ENCODE measurements at places on chromosomes 11 and 22. TPM values are rescaled to one million over a fixed set of nuclear protein-coding genes. Genes with fewer than 3 reads are reported as not detected.

Gene TIGD3
- total RNA-seq = 0.86 TPM

Gene FAM111B
- 7.6 TPM for total RNA-seq

Gene NUDT22
- total RNA-seq = 33.5 TPM

Gene PHLDB1
- 10.5 TPM for total RNA-seq

Gene OR5T1
- total RNA-seq = not detected

Gene TBX10
- total RNA-seq = not detected

Gene PNPLA5
- total RNA-seq = 0.04 TPM

Gene ELFN2
- 9.0 TPM for total RNA-seq

Gene IGLL1
- not detected for total RNA-seq

Gene OR52E8
- total RNA-seq = not detected

Gene TMEM132A
- total RNA-seq = 168 TPM

Gene SMTNL1
- not detected for total RNA-seq

Gene PHLDA2
- total RNA-seq = 135 TPM

Gene MS4A6E
- total RNA-seq = not detected

Gene FGF19
- total RNA-seq = 0.08 TPM

Gene EFCAB6
- total RNA-seq = 0.36 TPM

Gene TIMM10
- 181 TPM for total RNA-seq

Gene PLAAT5
- total RNA-seq = not detected

Gene CCDC34
- 31.2 TPM for total RNA-seq

Gene KRTAP5-7
- not detected for total RNA-seq

Gene PRODH
- total RNA-seq = 0.55 TPM

Gene PGM2L1
- 18.2 TPM for total RNA-seq

Gene DBX1
- total RNA-seq = not detected

Gene PLEKHB1
- 0.54 TPM for total RNA-seq

Gene OR8A1
- not detected for total RNA-seq

Gene UBQLNL
- total RNA-seq = not detected

Gene PRG2
- not detected for total RNA-seq

Gene IFITM10
- total RNA-seq = 0.94 TPM

Gene SERPIND1
- not detected for total RNA-seq

Gene GGT5
- total RNA-seq = 1.3 TPM

Gene OR8B4
- total RNA-seq = not detected

Gene KREMEN1
- 2.5 TPM for total RNA-seq

Gene MDK
- total RNA-seq = 18.2 TPM

Gene RBMXL2
- not detected for total RNA-seq

Gene MPZL2
- not detected for total RNA-seq

Gene OR2D2
- total RNA-seq = not detected

Gene SLC22A8
- total RNA-seq = not detected

Gene ALG12
- total RNA-seq = 13.6 TPM

Gene HEPHL1
- not detected for total RNA-seq

Gene ASRGL1
- 14.9 TPM for total RNA-seq

Measured in A549 treated with DMSO at 1 μM for 4 hours (cell line).